Activated CD4-positive, alpha-beta T cell treated with anti-CD3 and anti-CD28 coated beads, Interleukin-2, amount 50 U/mL, for 4 hours (primary cell): ENCODE measurements at places on chromosomes 2 and 18.

DNA sequence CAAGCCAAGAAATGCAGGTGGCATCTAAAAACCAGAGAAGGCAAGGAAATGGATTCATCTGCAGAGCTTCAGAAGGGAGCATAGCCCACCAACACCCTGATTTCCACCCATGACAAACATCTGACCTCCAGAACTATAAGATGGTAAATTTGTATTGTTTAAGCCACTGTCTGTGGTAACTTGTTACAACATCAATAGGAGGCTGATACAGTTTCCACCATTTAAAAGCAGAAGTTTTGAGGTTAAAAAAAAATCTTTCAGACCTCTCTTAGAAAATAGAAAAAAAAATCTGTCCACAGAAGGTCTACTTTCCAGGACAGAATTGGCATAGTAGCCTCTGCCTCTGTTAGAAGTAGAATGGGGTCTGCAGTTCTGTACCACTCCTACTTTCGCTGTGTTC, 37.2 kb downstream of the SLC40A1 start:
- DNase-seq: no peak

- no peak for DNase-seq
Observed at GRCh38 chr2:14632133-14632936, at the start of gene LRATD1. TSS of gene LRATD1 (plus strand) at chr2:14632717. CDS start at chr2:14633980, 1,263 bp downstream.

DNA sequence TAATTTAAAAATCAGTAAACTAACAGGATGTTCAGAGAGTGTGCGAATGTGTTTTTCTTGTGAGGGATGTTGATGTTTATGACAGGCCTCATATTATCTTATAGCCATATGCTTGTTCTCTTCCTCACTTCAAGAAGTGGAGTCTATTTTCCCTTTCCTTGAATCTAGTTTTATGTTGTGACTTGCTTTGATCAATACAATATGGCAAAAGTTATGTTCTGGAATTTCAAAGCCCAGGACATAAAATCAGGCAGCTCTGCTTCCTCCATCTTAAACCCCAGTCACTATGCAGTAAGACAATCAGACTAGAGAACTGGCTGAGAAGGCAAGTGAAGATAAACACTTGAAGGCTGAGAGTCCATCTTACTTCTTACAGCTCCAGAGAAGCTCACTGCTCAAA, 585.1 kb upstream of the NETO1 start:
- DNase-seq: no peak

DNA sequence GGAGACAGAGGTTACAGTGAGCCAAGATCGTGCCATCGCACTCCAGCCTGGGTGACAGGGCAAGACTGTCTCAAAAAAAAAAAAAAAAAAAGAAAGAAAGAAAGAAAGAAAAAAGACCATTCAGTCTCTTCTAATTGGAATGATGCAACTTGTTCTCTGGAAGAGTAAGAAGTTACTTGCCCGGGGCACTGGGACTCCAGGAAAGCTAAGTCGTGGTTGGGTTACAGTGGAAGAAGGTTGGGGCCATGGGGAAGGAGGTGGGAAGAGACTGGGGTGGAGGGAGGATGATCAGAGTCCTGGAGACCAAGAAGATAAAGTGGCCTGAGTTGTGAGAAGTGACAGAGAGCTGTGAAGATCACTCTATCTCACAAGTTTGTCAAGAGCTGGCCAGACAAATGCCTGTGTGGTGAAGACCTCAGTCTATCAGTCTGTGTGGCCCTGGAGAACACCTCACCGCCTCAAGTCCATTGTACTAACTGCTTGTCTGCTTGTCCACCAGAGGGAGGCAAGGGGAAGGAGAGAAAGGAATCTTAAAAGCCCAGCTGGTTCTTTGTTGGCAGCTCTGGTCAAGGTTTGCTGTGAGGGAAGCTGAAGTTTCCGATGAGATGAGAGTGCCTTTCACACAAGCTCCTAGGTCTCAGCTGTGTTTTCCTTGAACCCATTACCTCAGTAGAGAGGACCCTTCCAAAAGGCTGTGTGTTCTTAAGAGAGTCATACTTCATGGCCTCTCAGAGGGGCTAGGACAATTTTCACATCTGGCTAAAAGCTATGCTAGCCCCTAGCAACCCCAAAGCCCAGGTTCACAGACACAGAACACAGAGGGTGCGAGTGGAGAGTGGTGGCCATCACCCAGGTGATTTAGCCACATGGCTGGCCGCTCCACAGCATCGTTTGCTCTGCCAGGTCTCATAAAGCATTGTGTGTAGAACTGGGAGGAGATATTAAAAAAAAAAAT, 72.0 kb upstream of the TMEM178A start:
- no peak for DNase-seq

DNA sequence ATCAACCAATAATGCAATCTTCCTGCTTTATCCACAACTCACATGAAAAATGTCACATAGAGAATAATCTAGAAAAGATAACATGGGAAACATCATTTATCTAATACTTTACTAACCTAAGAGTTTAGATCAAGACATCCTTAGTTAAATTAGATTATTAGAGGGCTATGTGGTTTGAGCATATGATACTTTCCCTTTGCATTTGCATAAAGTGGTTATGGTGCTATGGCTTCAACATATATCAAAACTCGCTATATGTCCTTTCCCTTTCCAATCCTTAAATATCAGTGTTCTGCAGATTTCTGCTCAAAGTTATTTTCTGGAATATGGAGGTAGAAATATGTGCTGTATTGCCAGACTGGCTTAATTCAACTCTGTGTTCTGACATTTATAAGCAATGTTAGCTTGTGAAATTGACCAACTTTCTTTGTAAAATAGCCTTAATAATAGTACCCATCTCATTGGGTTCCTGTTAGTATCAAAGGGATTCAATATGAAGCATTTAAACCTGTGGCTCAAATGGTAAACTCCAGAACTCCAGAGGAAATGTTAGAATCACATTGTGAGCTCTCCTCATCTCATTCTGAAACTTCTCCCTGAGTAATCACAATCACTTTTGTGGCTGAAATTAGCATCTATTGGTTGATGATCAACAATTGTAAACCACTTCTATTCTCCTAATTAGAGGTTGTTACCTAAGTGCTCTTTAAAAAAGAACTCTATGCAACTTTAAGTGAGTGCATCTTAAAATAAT, 1089.9 kb upstream of the SLC39A10 start:
- no peak for DNase-seq
